ENCODE measurements at places on chromosomes 16 and 17.

DNA sequence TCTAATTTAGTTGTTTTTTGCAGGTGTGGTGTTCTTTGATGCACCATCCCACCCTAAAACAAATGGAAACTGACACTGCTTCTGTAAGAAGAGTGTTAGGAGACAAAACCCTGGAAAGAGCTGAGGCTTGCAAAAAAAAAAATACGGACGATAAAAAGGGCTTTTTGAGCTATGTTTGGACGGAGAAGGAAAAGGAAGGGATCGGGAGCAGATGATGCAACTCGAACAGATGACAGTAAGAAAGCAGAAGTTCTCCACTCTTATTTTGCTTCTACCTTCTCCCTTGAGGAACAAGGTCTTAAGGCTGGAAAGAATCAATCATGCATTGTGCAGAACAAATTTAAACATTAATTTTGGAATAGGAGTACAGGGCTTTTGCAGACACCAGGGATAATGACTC is 136.7 kb downstream of the MAF start:
- DNase-seq, result no peak

DNA sequence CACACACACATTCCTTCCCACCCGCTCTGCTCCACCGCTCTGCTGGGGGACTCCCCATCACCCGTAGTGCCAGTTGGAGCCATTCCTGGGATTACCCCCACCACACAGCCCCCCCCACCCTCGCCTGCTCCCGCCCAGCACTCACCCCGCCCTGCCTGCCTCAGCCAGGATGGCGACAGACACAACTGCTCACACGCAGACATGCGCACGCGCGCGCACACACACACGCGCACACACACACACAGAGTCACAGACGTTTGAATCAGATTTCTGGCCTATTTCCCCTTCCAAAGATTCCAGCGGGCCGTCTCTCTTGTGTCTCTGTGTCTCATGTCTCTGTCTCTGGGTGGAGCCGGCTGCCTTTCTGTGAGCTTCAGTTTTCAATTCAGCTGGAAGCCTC is 4.4 kb downstream of the CACNA1G start:
- no peak for DNase-seq

- no peak for DNase-seq
These were observed 55.6 kb upstream of the GCSH start for GRCh38 chr16:81151648-81152310.

DNA sequence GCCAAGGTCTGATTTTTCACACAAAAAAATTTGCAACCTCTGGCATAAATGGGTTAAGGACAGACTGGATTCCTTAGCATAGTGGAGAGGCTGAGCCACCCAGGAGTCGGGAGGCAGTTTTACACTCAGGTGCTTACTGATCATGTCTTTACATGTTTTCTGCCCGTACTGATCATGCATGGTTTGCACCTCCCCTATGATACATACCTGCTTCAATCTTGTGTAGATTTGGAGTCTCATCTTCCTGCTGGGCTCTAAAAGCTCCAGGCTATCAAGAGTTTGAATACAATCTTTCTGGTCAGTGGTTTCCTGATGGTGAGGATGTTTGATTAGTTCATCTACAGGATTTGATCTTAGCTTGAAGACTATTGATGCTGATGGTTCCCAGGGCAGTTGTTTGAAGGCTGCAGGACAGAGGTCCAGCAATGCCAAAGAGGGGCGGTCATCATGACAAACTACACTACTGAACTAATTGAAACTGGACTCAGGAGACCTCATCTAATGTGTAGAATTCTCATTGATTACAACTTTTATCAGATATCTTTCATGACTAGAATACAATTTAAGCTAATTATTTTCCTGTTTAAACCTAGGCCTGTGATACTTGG is 6.9 kb downstream of the C1QBP start:
- DNase-seq, result no peak

Measured in stimulated activated CD8-positive, alpha-beta memory T cell treated with anti-CD3 and anti-CD28 coated beads, Interleukin-7, amount 100 ng/mL, for 4 hours (primary cell).